ENCODE measurements at places on chromosomes 6 and 20. TPM values are rescaled to one million over a fixed set of nuclear protein-coding genes. Genes with fewer than 3 reads are reported as not detected.

DNA sequence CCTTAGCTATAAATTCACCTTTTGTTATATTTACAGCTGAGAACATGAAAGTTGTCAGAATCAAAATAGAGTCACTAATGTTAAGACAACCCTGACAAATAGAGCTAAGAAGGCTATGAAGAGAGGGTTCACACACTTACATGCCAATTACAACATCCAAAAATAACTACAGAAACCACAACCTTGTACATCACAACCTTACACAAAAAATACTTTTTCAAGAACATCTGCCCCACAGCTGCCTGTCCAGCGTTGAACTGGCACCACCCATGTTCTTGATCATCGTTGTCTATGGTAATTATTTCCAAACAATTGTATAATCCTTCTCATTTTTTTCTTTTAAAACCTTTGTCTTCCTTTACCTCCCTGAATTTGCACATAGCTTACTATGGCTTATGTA, 231.2 kb upstream of the FKBP1C start:
- no peaks in the 10 kb centered on the region for H3K36me3 ChIP-seq
- DNase-seq = no peak
- no peaks in the 10 kb centered on the region for H3K4me1 ChIP-seq
- no peak overlapping the region for H3K27ac ChIP-seq
- no peak overlapping the region for H3K4me3 ChIP-seq
- H3K27me3 ChIP-seq = no peaks in the 10 kb centered on the region

- no peaks in the 10 kb centered on the region for H3K27me3 ChIP-seq
- no peaks in the 10 kb centered on the region for H3K36me3 ChIP-seq
- H3K4me1 ChIP-seq = peaks cover 3% of the 10 kb centered on the region
- H3K27ac ChIP-seq = no peak overlapping the region
- H3K4me3 ChIP-seq = no peak overlapping the region
Measured at GRCh38 chr6:130780122-130780521, 47.1 kb upstream of the SMLR1 start.

GRCh38 chr6:6057442-6058053, 50.8 kb upstream of the NRN1 start:
- H3K36me3 ChIP-seq = no peaks in the 10 kb centered on the region
- H3K4me1 ChIP-seq = no peaks in the 10 kb centered on the region
- H3K4me3 ChIP-seq = no peak overlapping the region

GRCh38 chr20:58636396-58636982, 14.6 kb upstream of the STX16 start:
- H3K4me3 ChIP-seq = no peak overlapping the region
- no peaks in the 10 kb centered on the region for H3K27me3 ChIP-seq

DNA sequence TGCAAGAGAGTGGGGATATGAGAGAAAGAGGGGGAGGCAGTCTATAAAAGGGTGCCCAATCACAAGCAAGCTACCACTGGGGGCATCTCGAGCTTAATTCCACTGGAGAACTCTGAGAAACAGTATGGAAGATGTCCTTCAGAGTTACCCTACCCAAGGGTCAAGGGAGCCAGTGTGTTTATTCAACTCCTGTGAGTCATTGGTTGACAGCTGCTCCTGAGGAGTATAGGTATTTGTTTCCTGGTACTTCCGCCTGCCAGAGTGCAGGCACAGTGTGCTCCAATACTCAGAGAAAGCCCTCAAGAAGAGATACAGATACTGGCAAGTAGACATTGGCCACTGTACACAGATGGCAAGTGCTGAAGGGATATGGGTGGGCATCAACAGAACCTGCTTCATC, 49.5 kb downstream of the ARHGAP40 start:
- no peak overlapping the region for H3K27ac ChIP-seq
- H3K27me3 ChIP-seq = peaks cover 94% of the 10 kb centered on the region
- no peaks in the 10 kb centered on the region for H3K36me3 ChIP-seq
- no peak overlapping the region for H3K4me3 ChIP-seq
- H3K4me1 ChIP-seq = peaks cover 5% of the 10 kb centered on the region

GRCh38 chr20:18754653-18755045, 58.9 kb upstream of the SCP2D1 start:
- H3K4me3 ChIP-seq = no peak overlapping the region
- no peaks in the 10 kb centered on the region for H3K4me1 ChIP-seq
- H3K36me3 ChIP-seq = no peaks in the 10 kb centered on the region
- H3K27ac ChIP-seq = no peak overlapping the region
- no peaks in the 10 kb centered on the region for H3K27me3 ChIP-seq
- no peak for DNase-seq

- H3K27ac ChIP-seq = peak overlapping the region; percentile 68
- H3K4me1 ChIP-seq = peaks cover 38% of the 10 kb centered on the region
- DNase-seq = peak; percentile 61
- no peak overlapping the region for H3K4me3 ChIP-seq
- peaks cover 19% of the 10 kb centered on the region for H3K36me3 ChIP-seq
Measured at GRCh38 chr6:126040826-126041225, 54.5 kb downstream of the TRMT11 start.

DNA sequence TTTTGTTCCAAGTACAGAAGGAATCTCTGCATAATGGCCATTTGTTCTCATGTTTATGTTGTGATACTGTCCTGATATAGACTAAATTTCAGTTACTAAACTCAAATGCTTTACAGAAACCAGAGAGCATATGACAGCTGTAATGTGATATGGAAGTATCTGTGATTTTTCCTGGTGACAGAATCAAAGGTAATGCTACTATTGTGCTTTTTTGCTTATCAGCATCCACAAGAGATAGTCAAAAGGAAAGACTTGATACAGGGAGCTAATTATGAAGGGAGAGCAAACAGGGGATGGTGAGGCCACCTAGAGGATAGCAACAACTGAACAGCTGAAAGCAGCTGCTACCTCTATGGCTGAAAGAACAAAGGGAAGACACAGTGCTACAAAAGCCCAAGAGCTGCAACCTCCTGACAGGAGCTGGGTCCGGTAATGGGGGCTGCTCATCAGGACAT, 181.4 kb downstream of the PHF3 start:
- no peaks in the 10 kb centered on the region for H3K36me3 ChIP-seq
- no peaks in the 10 kb centered on the region for H3K4me1 ChIP-seq
- DNase-seq = no peak
- no peaks in the 10 kb centered on the region for H3K27me3 ChIP-seq
- H3K27ac ChIP-seq = no peak overlapping the region
- H3K4me3 ChIP-seq = no peak overlapping the region

GRCh38 chr6:73798592-73798991, 102.6 kb downstream of the CD109 start:
- no peak for DNase-seq
- no peak overlapping the region for H3K4me3 ChIP-seq
- no peaks in the 10 kb centered on the region for H3K4me1 ChIP-seq
- no peaks in the 10 kb centered on the region for H3K27me3 ChIP-seq
- no peak overlapping the region for H3K27ac ChIP-seq

SEL1L2 gene
- not detected for polyA plus RNA-seq

BEND3 gene
- 0.92 TPM for polyA plus RNA-seq

GPLD1 gene
- 0.31 TPM for polyA plus RNA-seq

PLN gene
- 13.1 TPM for polyA plus RNA-seq

MRPS18A gene
- polyA plus RNA-seq = 111 TPM

KIF13A gene
- 11.1 TPM for polyA plus RNA-seq

PNPLA1 gene
- 0.38 TPM for polyA plus RNA-seq

DEFB119 gene
- polyA plus RNA-seq = not detected

Data from stomach (tissue), 19 donors.